Neural progenitor cell (in vitro differentiated cells): ENCODE measurements at places on chromosomes 1 and 21. TPM values are rescaled to one million over a fixed set of nuclear protein-coding genes. Genes with fewer than 3 reads are reported as not detected.

GRCh38 chr1:169902751-169903150, 9.1 kb upstream of the SCYL3 start:
- DNase-seq: no peak

The S100A7 gene
- not detected in 2 replicates for total RNA-seq

The S100A1 gene
- total RNA-seq: 0.74 TPM in 1 of 2 replicates, not detected in the other

The PODN gene
- 0.09 TPM in 1 of 2 replicates, not detected in the other for total RNA-seq
